ENCODE measurements at places on chromosomes 12 and 14.

DNA sequence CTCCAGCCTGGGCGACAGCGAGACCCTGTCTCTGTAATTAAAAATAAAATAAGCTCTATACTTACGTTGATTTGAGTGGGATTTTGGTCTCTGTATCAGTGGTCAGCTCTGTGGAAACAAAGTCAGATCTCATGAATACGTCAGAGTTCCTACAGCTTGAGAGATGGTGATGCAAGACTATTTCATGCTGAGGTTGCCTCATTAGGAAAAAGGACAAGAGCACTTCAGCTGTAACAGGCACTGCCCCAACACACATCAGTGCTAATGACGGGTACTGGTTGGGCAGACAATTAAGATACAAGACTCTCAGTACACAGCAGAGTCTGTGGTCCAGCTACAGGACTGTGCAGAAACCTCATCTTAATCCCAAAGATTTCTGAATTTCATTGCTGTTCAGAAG is 246.4 kb upstream of the AMIGO2 start:
- no peak for DNase-seq

- DNase-seq: no peak
Observed at GRCh38 chr14:24508155-24508840, at the start of gene CMA1. CMA1 (minus strand) TSS chr14:24508265; CDS start chr14:24508235, 30 bp downstream.

- no peak for DNase-seq
Observed at GRCh38 chr12:87216436-87216835, 812.8 kb downstream of the C12orf50 start.

- no peak for DNase-seq
Observed at GRCh38 chr12:77630344-77630743, 200.3 kb upstream of the NAV3 start.

- no peak for DNase-seq
Observed at GRCh38 chr14:76938092-76938500, 90.4 kb downstream of the IRF2BPL start.

All from iPS-NIHi11 (cell line).